NCI-H1092 (cell line): ENCODE measurements at places on chromosomes 16 and 17.
A peak's percentile ranks its signal among the peaks of the same experiment; 100 is the strongest.

DNA sequence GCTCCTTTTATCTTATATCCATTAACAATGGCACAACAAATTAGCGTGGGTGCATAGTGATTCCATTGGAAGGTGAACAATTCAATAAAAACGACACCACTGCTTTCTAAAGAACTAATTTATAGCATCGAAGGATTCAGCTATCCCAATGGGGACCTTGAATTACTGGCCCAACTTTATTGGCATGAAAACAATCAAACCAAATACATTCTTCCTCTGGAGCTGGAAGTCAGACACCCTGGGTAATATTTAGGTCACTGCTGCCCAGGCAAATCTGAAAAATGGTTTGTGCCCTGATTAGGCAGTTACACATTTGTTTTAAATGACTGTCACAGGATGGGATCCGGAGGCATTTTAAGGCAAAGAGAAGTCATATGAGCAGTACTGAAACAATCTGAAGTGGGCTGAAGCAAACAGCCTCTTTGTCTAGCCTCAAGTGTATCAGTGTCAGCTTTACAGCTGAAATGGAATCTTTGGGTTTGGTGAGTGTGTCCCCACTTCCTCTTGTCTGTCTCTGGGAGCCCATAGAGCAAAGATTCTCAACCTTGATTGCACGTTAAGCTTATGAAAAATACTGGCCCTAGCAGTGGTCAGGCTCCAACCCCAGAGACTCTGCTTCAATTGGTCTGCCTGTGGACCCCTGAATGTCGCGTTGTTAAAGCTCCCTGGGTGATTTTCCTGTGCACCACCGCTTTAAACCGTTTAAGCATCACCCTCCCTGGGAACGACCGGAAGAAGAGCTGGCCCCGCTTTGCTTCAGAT is 30.3 kb downstream of the CDK5R1 start:
- DNase-seq: no peak

GRCh38 chr17:60164697-60165096 is 14.9 kb downstream of the CA4 start:
- no peak for DNase-seq

- DNase-seq: no peak
Measured at GRCh38 chr16:68460067-68460466, 11.8 kb upstream of the SMPD3 start.

DNA sequence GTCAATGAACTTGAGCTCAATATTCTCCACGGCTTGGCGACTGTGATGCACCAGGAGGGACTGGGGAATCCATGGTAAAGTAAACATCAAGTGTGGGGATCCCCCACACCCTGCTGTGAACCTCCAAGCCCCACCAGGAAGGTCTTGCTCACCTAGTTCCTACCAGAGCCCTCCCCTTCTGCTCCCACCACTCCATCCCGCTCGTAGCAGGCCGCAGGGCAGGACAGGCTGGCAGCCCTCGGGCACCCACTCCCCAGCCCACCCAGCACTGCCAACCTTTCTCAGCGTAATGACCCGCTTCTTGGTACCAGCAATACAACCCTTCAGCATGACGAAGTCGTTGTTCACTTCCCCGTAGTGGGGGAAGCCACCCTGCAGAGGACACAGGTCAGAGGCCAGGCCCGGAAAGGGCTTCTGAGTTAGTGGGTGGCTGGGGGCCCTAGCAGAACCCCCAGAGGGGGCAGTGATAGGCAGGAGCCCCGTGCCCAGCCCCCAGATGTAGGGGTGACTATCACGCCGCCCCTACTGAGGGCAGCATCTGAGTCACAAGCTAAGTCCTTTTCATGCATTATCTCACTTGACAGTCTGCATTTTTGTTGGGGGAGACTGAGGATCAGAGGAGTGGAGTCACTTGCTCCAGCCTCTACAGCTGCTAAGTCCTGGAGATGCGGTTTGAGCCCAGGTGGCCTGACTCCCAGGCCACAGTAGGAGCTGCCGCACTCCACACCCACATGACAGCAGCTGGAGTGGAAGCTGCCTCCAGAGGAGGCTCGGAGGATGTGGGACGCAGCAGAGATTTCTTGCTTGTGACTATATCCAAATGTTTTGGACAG is 2.8 kb upstream of the MSRB1 start:
- DNase-seq: no peak

DNA sequence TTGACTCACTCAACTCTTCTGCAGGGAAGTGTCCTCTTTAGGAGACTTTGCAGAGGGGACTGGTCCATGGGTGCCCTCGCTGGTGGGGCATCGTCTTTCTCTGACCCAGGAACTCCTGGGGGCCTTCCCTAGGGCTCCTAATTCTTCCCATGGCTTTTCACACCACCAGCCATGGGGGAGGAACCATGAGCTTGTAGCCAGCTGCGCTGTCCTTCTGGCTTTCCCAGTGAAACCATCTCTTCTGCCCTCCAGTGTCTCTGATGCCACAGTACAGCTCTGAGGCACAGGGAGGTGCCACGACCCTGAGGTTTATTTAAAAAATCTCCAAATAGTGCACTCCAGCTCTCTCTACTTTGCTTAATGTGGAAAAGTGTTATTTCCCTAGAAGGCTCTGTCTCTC is 78.6 kb downstream of the SDR42E1 start:
- no peak for DNase-seq

GRCh38 chr17:73187203-73187769 is 5.6 kb upstream of the COG1 start:
- no peak for DNase-seq

GRCh38 chr16:66515596-66516508 is 34.1 kb downstream of the TK2 start:
- no peak for DNase-seq

- DNase-seq: peak; percentile 78
Measured at GRCh38 chr16:48385253-48386150, at the start of gene SIAH1. Gene SIAH1 (minus strand): TSS chr16:48385413. CDS start chr16:48362428, 22,985 bp downstream.

GRCh38 chr16:66495440-66495839 is 54.5 kb downstream of the TK2 start:
- no peak for DNase-seq

- DNase-seq: peak; percentile 34
Measured at GRCh38 chr16:49608779-49609178, 235.2 kb downstream of the C16orf78 start.

DNA sequence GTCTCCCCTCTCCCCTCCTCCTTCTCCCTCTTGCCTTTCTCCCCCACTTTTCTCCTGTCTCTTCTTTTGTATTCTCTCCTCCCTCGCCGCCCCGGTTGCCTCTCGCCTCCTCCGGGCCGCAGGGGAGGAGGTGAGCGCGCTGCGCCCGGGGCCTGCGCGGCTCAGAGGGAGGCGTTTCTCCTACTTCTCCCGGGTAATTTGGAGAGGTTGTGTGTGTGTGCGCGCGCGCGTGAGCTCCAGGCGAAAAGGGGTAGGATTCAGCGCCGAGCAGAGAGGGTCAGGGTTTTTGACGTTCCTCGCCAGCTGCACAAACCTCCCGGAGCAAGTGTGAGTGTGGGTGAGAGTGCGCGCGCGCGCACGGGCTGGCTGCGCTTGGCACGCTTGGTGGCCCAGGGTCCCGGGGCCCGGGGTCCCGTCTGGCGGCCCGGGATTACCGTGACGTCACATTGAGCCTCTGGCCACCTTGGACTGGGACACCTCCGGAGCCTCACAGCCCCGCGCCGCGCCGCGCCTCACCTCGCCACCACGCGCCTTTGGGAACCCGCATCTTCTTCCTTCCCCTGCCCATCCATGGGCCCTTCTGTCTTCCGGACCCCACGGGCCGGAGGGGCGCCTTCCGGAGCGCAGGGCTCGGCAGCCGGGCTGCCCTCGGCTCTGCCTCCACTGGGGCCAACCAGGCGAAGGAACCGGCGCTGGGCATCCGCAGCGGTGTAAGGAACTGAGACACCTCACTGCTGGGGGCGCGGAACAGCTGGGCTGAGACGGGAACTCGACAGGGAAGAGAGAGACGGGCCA is 479 bp downstream of the IRX6 start:
- no peak for DNase-seq

DNA sequence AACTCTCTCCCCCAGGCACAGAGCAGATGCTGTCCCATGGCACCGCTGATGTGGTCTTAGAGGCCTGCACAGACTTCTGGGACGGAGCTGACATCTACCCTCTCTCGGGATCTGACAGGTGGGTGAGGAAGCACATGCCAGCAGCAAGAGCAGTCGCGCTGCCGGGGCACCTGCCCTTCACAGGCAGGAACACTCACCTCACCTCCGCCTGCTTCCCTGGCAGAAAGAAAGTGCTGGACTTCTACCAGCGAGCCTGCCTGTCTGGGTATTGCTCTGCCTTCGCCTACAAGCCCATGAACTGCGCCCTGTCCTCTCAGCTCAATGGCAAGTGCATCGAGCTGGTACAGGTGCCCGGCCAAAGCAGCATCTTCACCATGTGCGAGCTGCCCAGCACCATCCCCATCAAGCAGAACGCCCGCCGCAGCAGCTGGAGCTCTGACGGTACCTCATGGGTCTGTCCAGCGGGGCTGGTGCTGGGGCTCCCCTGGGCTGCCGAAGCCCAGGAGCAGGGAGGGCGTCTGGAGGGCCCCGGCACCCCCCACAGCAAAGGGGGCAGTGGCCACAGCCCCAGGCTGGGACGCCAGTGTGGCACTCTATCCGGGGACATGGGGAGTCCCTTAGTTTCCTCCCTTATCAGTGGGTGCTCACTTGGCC is 21.7 kb downstream of the CASKIN2 start:
- DNase-seq: no peak
